ENCODE measurements at places on chromosomes 5 and 9. TPM values are rescaled to one million over a fixed set of nuclear protein-coding genes. Genes with fewer than 3 reads are reported as not detected.

Gene LVRN
- total RNA-seq, result 2.8 TPM

DNA sequence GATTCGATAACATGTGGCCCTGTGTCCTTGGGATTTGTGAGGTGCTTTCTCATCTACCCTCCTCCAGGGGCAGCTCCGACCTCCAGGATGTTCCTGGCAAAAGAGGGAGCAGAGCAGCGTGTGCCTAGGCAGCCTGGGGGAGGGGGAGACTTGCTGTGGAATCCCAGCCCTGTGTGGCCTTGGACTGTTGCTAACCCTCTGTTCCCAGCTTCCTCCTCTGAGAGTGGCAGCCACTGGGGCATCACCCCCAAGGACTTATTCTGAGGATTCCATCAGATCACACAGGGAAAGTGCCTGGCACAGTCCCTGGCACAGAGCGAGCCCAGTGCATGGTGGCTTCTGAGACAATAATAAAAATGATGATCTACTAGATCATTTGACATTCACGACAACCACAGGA, 265.1 kb upstream of the MVB12B start:
- no peak for DNase-seq

DNA sequence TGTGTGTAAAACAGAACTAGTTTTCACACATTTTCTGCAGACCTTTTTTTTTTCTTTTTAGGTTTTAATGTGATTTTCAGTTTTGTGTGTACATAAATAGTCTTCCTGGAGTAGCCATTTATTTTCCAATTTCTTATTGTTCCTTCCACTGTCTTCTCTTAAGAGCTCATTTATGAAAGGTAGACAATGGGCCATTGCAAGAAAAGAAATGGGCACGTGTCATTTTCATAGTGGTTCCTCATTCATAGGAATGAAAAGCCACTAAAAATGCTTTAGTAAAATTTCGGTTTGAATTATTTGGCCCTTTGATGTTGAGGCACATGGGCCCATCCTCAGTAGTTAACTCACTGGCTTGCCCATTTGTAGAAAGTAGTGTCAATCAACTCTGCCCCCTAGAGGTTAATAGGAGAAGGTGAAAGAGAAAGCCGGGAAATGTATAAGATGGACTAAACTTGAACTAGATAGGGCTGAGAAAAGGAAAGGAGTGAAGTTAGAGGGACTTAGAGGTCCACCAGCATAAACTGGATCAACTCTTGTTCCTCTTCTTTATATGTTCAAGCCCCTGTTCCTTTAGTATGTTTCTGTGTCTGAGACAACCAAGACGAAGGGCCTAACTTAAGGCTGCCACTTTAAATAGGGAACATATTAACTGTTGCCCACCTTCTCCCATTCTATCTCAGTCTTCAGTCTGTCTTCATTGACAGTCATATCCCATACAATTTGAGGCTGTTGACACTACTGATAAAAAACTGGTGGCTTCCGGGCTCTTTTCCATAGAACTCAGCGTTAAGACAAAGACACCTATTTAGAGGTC, 72.6 kb downstream of the SMARCA2 start:
- DNase-seq, result no peak

- no peak for DNase-seq
Measured at GRCh38 chr9:93911801-93912554, 43.2 kb downstream of the BARX1 start.

DNA sequence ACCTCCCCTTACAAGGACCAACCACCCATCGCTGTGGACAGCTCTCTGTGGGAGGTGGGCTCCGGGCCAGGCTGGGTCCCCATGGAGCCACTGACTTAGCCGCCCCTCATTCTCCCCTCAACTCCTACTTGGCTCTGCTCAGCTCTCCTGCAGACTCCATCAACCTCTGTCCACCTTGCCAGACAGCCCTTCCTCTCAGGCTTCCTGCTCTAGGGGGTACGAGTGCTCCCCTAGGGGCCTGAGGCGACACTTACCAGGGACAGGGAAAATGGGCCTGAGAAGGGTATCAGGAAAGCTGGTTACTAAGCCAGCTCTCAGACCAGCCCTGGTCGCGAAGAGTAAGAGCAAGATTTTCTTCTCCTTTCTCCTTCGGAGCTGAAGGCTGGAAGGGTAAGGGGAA, 43.9 kb downstream of the SHB start:
- no peak for DNase-seq

Gene TMC1
- total RNA-seq, result 0.40 TPM

Gene MPDZ
- total RNA-seq, result 8.5 TPM

DNA sequence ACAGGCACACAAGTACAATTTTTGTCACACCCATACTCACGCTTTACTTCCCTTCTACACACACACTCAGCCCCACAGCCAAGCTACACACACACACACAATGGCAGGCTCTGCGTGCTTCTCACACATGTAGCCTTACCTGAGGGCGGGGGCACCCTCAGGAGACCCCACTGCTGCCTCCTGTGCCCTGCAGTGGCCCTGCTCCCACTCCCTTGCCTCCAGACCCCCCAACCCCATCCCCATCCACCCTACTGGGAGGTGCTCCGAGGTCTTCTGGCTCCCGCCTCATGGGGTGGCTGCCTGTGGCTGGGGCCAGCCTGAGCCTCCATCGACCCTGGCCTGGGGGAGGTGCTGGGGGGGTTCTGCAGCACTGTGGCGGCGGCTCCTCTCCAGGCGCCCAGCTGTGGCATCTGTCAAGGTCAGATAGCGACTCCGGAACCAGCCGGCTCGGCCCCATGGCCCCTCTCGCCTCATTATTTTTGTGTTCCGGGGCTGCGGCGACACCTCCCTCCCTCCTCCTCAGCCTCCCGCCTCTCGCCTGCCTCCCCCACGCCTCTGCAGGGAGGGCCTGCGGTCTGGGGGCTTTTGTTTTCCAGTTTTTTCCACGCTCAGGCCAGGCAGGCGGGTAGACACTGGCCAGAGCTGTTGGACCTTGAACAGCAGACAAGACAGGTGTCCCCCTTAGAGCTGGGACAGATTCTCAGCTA, 21.7 kb downstream of the CXXC5 start:
- peak; percentile 54 for DNase-seq

Gene OTULINL
- 63.1 TPM for total RNA-seq

DNA sequence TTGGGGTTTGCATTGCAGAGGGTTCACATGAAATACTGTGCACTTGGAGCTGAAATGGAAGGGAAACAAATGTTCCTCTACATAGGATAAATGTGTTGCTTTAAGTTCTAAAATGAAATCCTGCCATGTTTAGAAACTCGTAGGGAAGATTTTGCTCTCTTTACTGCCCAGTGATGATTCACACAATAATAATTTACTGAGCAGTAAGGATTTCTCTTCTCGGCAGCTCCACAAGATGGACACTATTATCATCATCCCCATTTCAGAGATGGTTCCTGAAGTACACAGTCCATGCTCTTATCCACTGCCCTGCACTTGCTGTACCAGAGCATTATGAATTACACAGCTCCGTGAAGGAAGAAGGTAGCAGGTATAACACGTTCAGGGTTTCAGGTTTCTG, 4.1 kb downstream of the HACD4 start:
- DNase-seq, result no peak

DNA sequence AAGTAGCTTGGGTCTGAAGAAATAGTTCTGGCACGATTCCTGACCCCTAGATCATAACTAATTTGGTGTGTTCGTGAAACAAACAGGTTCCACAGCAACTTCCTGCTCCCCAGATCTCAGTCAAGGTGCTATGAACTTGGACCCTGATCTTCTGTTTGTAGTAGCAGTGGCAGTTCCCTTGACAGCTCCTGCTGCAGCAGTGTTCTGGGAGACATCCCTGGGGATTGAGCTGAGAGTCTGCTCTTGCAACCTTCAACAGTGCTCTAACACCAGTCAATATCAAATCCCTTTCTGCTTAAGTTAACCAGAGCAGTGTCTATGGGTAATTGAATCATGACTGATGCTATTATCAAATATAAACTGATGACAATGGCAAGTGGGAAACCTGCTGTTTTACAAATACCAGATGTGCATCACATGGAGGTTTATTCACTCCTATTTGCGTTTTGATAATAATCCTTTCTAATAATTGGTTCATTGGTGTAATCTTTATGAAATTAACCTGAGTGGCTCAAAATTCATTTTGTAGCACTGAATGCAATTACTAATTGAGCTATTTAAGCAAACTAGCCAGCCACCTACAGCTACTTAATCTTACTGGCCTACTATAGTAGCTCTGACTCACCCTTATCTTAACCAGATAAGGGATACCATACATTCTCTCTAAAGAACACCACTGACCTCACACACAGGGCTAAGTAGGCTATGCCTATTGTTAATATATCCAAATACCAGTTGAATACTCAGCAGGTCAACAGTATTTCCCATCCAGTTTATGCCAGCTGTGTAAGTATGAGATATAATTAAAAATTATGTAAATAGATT, 21.9 kb downstream of the KDM4C start:
- DNase-seq, result no peak

Gene MLANA
- total RNA-seq, result not detected

DNA sequence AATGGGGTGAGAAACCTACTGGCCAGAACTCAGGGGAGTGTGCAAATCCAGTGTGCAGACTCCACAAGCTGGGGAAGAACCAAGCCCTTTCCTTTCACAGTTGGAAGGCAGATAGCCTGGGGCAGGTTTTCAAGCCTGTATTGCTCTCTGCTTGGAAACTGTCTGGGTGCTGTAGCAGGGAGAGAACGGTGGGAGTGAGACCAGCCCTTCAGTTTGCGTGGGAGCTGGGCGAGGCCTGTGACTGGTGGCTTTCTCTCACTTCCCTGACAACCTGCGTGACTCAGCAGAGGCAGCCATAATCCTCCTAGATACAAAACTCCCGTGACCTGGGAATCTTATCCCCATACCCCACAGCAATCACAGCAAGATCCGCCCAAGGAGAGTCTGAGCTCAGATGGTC, 44.9 kb upstream of the SNCAIP start:
- no peak for DNase-seq

DNA sequence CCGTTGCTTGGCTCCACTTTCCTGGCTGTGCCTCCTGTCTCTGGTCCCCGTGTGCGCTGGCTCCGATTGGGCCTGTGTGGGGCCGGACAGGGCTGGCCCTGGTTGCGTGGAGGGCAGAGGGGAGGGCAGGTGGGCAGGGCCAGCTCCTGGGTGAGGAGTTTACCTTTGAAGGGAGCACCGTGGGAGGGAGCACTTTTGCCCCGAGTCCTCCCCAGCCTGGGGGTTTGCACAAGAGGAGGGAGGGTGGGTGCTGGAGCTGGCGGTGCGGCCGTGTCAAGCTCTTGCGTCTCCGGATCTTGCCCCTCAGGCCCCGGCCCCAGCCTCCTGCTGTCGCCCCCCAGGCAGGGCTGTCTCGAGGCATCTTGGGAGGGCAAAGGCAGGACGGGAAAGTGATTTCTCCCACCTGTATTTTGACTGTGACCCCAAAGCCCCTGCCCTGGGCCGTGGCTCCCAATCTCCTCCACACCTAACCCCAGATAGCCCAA, 48.3 kb upstream of the EXOC3 start:
- no peak for DNase-seq

DNA sequence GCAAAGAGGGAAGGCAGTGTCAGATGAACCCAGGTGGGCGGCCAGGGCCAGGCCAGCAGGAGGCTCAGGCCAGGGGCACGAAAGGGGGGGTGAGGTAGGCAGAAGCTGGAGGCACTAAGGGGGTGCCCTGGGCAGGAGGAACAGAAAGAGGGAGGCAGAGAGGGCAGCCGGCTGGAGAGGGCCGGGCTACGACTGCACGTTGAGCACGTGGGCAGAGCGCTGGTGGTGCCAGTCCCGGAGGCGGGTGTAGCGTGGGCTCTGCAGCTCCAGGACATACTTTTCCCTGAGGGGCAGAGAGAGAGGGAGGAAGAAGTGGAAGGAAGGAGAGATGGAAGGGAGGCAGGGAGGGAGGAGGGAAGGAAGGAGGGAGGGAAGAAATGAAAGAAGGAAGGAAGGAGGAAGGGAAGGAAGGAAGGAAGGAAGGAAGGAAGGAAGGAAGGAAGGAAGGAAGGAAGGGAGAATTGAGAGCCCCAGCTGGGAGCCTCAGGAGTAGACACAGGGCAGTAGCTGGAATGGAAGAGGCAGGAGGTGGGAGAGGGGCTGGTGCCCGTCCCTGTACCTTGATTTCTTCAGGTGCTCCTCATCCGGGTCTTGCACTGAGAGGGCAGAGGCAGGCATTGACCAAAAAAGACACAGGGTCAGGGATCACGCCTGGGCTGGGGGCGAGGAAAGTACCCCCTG, 7.0 kb downstream of the PDLIM7 start:
- no peak for DNase-seq

Gene INSL6
- total RNA-seq, result not detected

DNA sequence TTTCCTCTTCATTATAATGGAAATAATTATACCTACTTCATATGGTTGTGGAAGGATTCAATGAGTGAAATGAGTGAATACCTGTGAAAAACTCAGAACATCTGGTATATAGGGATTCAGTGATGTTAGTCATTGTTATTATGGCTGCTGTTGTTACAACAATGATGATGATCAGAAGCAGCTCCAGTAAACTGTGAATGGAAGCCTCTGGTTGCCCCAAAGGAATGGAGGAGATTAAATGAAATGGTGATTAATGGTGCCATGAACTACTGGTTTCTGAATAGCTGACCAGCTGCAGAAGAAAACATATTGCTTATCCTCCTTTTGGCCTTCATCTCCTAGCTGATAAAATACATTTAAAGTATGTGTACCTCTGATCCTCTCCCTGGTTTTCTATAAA, 372.0 kb downstream of the ARHGEF28 start:
- no peak for DNase-seq

DNA sequence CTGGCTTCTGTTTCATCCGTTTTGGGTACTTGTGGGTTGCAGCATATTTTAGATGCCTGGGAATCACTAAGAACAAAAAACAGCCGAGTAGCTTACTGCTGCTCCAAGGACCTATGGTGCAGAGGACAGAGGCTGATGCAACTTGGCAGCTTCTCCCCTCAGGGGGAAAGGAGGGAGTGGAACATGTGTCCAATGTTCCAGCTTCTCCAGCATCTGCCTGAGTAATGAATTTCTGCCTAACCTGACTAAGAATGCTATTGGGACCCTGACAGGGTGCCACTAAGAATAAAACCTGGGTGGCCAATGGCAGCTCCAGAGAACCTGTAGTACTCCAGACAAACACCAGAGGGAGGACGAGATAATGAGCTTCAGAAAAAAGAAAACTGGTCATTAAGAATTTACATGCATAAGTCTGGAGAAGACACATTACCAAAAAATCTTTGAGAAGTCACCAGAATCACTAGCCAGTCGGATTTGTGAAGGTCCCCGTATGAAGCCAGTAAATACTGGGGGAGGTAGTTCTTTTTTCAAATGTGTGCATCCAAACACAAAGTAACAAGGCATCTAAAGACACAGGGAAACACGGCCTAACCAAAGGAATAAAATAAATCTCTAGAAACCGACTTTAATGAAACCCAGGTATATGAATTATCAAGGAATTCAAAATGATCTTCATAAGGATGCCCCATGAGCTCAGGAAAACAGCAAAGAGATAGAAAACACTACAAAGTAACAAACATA, 293.5 kb downstream of the HINT1 start:
- no peak for DNase-seq

DNA sequence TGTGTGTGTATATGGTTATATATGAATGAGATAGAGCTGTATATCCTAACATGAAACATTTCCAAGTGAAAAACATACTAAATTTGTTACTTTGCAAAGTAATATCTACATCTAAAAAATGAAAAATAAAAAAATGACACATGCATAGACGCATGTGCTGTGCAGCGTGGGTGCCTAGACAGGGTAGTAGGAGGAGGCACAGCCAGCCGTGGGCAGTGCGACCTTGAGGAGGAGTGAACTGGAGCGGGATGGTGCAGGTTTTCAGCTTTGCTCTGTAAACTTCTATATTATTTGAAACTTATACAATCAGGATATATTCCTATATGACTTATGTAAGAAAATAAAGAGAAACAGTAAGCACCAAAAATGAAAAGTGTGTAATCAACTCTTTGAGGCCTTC, 15.0 kb upstream of the GLRX start:
- no peak for DNase-seq

- DNase-seq, result peak; percentile 45
Measured at GRCh38 chr5:74641735-74642542, 1.4 kb upstream of the ENC1 start.

GRCh38 chr5:151208481-151208914, 15.4 kb downstream of the CCDC69 start:
- no peak for DNase-seq
